A673 (cell line): ENCODE measurements at places on chromosomes 13 and 19. TPM values are rescaled to one million over a fixed set of nuclear protein-coding genes. Genes with fewer than 3 reads are reported as not detected.

GRCh38 chr13:26198116-26198515 is 24.0 kb downstream of the RNF6 start:
- H3K36me3 ChIP-seq: no peaks in the 10 kb centered on the region
- H3K4me1 ChIP-seq: no peaks in the 10 kb centered on the region
- H3K27me3 ChIP-seq: no peaks in the 10 kb centered on the region
- no peak overlapping the region for H3K4me3 ChIP-seq

GRCh38 chr19:45676851-45677263 is 8.8 kb downstream of the GIPR start:
- no peak for DNase-seq
- H3K4me1 ChIP-seq: peaks cover 7% of the 10 kb centered on the region
- H3K27me3 ChIP-seq: no peaks in the 10 kb centered on the region
- H3K36me3 ChIP-seq: no peaks in the 10 kb centered on the region
- H3K27ac ChIP-seq: no peak overlapping the region

DNA sequence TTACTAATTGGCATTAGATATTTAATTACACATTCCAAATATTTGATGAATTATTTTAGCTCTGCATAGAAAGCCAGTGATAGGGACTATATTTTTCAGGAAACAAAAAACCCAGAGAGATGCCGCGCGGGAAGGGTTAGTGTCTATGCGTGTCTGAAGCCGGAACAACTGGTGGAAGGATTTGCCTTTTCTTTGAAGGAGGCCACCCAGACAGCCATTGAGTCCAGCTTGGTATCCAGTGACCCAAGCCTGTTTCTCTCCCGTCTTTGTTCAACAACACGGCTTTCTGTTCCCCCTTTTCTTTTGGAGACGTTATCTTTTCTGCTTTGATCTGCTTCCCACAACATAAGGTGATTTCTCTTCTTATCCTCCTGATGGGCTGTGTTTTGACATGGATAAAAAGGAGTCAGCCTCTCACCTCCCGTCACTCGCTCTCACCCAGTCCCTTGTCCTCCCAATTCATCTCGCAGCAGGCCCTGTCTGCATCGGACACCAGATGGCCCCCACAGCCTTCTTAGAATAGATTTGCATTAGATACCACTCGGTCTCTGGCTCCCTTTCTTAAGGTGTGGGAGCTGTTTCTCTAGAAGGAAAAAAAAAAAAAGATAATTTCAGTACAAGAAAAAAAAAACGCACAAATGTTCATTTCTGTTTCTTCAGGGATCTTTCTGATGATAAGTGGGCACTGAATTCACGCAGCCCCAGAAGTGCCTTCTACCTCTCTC is 361.8 kb downstream of the ZNF536 start:
- no peaks in the 10 kb centered on the region for H3K36me3 ChIP-seq
- H3K4me1 ChIP-seq: no peaks in the 10 kb centered on the region
- H3K27ac ChIP-seq: no peak overlapping the region
- no peak overlapping the region for H3K4me3 ChIP-seq

GRCh38 chr19:1465191-1466016 is 13.6 kb downstream of the C19orf25 start:
- H3K4me3 ChIP-seq: no peak overlapping the region
- peaks cover 12% of the 10 kb centered on the region for H3K4me1 ChIP-seq
- peak; percentile 59 for DNase-seq
- H3K27ac ChIP-seq: no peak overlapping the region
- H3K27me3 ChIP-seq: peaks cover 45% of the 10 kb centered on the region

GRCh38 chr13:50990065-50990817 is 80.7 kb downstream of the RNASEH2B start:
- H3K4me1 ChIP-seq: peaks cover 8% of the 10 kb centered on the region
- H3K27ac ChIP-seq: no peak overlapping the region
- no peak overlapping the region for H3K4me3 ChIP-seq
- peak; percentile 21 for DNase-seq
- H3K27me3 ChIP-seq: no peaks in the 10 kb centered on the region
- no peaks in the 10 kb centered on the region for H3K36me3 ChIP-seq

DNA sequence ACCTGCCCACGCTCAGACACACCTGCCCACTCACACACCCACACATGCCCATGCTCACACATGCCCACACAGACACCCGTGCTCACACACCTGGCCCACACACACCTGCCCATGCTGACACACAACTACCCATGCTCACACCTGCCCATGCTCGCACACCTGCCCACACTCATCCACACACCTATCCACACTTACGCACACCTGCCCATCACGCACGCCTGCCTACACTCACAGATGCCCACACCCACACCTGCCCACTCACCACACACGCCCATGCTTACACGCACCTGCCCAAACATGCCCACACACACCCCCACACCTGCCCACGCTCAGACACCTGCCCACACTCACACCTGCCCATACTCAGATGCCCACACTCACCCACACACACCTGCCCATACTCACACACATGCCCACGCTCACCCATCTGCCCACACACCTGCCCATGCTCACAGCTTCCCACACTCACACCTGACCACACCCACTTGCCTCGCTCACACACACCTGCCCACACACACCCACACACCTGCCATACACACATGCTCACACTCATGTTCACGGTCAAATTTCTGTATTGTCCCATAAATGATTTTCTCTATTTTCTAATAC is 15.6 kb downstream of the IL17D start:
- DNase-seq: no peak
- H3K27me3 ChIP-seq: no peaks in the 10 kb centered on the region
- H3K27ac ChIP-seq: no peak overlapping the region
- no peak overlapping the region for H3K4me3 ChIP-seq

DNA sequence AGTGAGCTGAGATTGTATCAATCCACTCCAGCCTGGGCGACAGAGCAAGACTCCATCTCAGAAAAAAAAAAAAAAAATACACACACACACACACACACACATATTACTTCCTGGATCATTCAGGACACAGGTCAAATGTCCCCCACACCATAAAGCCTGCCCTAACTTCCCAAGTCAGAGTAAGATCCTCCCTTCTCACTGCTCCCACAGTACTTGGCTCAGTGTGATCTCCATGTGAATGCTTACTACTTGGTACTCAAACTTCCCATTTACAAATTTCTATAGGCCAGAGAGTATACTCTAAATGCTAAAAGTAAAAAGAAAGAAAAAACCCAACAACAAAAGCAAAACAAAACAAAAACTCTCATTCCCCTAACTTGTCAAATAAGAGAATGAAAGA is 386.8 kb downstream of the SLITRK6 start:
- H3K27me3 ChIP-seq: no peaks in the 10 kb centered on the region
- no peaks in the 10 kb centered on the region for H3K36me3 ChIP-seq
- H3K4me3 ChIP-seq: no peak overlapping the region
- no peaks in the 10 kb centered on the region for H3K4me1 ChIP-seq

DNA sequence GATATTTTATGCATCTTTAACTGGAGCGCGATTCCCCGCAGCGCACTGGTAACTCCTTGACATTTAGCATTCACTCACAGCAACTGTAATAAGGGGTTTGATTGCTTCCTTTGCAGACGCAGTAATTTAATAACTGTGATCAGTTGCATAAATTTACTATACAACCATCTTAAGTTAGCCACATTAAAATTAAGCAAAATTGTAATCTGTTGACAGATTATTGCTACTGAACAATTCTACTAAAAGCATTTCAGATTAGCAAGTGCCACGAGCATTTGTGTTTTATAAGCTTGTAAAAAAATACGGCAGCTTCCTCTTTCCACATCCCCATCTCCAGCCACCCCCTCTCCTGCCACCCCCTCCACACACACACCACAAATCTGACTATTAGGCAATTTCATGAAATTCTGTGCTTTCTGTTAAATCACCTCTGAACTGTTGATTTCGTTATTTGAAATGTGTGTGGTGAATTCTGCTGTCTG is 44.4 kb downstream of the TSHZ3 start:
- H3K36me3 ChIP-seq: no peaks in the 10 kb centered on the region
- no peaks in the 10 kb centered on the region for H3K27me3 ChIP-seq
- H3K4me1 ChIP-seq: peaks cover 16% of the 10 kb centered on the region
- peak overlapping the region; percentile 26 for H3K27ac ChIP-seq

Gene CD33
- not detected in 2 replicates for total RNA-seq

Gene ATP1A3
- 8.5 and 9.0 TPM in 2 replicates for total RNA-seq

Gene ZNF776
- 10.3 and 15.8 TPM in 2 replicates for total RNA-seq

Gene KLHL1
- not detected in 2 replicates for total RNA-seq

Gene GPR183
- total RNA-seq: not detected in 2 replicates
